ENCODE measurements at places on chromosomes 12 and 14.

DNA sequence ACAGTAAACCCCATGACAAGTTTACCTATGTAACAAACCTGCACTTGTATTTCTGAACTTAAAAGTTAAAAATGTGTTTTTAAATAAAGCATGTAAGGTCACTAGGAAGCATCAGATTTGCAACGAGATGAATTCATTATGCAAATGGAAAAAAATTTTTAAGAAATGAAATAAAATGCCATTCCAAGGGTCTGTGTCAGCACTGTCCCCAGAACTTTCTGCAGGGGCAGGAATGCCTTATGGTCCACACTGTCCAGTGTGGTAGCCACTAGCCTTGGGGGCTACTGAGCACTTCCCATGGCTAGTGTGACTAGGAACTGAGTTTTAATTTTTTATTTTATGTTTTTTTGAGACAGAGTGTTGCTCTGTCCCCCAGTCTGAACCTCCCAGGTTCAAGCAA, 49.2 kb downstream of the HSP90AA1 start:
- DNase-seq: no peak

DNA sequence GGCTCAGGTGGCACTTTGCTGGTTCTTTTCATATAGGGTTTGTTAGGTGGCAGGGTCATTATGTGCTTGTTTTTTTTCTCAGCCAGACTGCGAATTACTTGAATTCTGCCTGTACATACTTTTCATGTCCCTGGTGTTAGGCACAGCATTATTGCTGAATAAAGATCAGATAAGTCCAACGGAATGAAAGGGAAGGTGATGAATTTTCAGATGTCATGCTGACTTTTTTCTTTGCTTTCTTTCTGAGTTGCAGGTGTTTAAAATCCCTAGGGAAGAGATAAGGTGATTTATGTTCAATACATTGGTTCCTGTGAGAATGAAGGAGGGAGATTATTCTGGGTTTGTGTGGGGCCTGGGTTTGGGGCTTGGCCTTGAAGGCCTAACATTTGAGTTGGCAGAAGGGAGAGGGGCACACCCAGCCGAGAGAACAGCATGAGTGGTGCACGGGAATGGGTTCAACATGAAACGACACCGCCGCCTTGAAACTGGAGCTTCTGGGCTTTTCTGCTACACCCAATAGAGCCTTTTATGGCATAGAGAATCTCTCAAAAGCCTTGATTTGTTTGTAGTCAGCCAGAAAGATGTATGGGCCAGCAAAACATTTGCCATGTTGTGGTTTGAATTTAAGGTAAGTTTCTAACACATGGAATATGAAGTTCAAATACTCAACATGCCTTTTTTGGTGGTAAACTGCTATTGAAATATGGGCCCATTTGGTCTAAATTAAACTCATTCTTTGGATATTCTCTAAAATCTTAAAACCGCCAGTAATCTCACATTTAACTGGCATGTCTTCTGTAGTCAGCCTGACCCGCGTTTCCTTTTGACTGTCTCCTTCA, 477.0 kb downstream of the PCNX1 start:
- no peak for DNase-seq

DNA sequence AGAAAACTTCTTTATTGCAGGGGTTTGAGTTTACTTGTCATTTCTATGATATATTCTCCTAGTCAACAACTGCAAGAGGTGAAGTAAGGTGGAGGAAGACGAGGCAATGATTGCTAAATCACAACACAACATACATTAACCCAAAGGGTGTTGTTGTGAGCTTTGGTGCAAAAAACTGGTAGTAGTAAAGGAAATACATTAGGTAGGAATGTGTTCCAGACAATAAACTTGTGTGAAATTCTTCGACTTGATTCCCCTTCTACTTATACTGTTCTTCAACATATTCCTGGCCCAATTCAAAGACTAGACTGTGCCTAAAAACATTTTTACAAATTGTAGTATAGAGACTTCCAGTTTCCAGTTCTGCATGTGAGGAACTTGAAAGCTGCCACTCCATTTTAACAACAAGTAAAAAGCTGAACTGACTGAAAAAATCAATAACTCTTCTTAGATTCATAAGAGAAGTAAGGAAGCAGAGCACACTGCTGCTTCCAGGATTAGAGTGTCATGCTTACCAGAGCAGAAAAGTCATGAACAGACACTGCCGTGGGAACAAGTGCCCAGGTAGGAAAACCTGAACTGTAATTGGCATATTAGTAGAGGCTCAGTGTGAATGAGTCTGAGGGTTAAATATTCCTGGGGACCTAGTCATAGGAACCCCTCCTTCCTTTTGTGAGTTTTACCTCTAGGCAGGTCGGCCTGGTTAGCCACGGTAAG, 22.2 kb downstream of the COX8C start:
- DNase-seq: no peak

GRCh38 chr12:42484996-42485395, 104.5 kb downstream of the PRICKLE1 start:
- DNase-seq: no peak

DNA sequence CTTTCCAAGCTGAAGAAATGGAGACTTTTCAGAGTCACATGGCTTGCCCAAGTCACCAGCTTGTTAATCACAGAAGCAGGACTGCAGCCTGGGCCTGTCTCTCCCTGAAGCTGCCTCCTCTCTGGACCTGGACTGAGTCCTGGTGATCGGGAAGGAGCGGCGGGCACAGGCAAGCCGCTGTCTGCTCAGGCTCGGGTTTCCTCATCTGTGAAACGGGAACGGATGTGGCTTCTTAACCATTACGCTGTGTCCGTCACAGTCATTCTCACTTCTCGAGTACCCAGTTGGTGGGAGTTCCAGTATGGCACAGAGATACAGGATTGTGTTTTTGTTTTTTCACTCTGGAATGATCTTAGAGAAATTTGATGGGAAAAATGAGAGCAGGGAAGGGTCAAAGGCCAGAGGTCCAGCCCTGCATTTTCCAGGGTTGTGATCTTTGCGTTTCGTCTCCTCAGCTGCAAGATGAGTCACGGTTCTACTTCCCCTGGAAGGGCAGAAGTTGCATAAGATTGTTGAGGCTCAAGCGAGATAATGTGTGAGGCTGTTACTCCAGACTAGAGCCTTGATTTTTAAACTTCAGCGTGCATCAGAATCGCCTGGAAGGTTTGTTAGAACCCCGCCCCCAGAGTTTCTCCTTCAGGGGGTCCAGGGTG, 7.6 kb upstream of the LRTM2 start:
- no peak for DNase-seq

- no peak for DNase-seq
Measured at GRCh38 chr12:84290168-84290567, 622.4 kb downstream of the SLC6A15 start.

DNA sequence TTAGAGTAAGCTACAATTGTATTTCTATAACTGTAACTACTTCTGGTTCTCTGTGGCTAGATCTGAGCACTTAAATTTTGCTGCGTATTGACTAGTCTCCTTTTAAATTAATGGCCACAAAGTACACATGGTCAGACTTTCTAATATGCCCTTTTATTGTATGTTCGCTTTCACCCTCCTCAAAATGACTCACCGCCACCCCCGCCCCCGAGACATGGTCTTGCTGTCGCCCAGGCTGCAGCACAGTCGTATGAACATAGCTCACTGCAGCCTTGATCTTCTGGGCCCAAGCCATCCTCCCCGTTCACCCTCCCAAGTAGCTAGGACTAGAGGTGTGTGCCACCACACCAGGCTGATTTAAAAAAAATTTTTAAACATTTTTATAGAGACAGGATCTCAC, 11.8 kb downstream of the MTERF2 start:
- no peak for DNase-seq

GRCh38 chr12:77914081-77914488, 83.4 kb downstream of the NAV3 start:
- no peak for DNase-seq

DNA sequence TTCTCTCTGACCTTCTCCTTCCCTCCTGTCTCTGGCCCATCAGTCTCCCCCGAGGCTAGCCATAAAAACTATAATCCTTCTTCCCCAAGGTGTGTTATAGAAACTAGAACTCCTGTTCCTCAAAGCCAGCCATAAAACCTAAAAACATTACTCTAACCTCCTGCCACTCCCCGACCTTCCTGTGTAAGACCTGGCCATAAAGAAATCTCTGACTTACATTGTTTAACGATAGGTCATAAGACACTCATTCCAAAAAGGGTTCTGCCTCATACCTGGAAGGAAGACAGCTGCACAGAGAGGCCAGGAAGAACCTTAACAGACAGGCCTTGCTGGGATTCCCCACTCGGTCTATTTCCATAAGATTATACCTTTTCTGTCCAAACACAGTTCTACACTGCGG, 70.9 kb upstream of the EEA1 start:
- DNase-seq: no peak

- no peak for DNase-seq
Measured at GRCh38 chr12:106671840-106672239, 89.0 kb downstream of the RFX4 start.

GRCh38 chr12:4177262-4177661, 96.3 kb upstream of the CCND2 start:
- no peak for DNase-seq

GRCh38 chr12:130984183-130985058, 30.7 kb downstream of the ADGRD1 start:
- DNase-seq: no peak

DNA sequence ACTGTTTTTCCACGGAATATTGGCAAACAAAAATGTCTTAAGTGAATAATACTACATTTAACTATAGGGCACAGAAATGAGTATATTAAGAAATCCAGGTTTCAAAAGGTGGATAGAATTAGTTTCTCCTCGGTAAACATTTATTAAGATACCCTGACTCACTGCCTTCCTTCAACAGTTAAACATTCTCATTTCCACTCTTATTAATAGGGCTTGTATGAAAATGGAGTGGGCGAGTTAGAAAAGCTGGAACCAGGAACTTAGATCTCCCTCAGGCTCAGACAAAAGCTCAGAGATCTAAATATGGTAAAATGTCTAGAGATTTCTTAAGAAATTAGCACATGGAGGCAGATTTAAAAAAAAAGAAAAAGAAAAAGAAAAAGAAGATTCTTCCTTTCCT, 78.8 kb downstream of the RMST start:
- DNase-seq: no peak

DNA sequence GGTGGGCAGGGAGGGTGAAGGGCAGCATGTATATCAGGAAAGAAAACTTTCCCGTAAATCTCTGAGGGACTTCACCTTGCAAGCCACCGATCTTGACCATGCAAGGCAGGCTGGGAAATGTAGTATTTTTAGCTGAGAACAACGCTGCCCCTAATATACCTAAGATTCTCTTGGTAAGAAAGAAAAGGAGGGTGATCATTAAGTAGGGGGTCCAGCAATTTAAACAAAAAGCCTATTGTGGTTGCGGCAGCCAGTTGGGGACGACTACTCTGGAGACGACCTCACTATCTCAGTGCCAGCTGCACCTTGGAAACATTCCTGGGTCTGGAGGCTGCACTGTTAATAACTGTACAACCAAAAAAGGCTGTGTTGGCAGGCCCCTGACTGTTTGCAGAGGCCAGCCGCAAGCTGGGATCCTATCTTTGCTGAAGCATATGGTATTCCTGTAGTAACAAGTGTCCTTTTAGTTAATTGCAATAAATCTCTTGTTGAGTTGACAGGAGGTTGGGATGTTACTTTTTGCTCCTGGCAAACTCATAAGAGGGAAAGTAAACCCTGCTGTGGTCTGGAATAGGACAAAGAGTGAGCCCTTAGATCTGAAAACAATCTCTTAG, 6.4 kb downstream of the APOLD1 start:
- DNase-seq: no peak

GRCh38 chr12:46491548-46491947, 119.0 kb upstream of the SLC38A2 start:
- no peak for DNase-seq

DNA sequence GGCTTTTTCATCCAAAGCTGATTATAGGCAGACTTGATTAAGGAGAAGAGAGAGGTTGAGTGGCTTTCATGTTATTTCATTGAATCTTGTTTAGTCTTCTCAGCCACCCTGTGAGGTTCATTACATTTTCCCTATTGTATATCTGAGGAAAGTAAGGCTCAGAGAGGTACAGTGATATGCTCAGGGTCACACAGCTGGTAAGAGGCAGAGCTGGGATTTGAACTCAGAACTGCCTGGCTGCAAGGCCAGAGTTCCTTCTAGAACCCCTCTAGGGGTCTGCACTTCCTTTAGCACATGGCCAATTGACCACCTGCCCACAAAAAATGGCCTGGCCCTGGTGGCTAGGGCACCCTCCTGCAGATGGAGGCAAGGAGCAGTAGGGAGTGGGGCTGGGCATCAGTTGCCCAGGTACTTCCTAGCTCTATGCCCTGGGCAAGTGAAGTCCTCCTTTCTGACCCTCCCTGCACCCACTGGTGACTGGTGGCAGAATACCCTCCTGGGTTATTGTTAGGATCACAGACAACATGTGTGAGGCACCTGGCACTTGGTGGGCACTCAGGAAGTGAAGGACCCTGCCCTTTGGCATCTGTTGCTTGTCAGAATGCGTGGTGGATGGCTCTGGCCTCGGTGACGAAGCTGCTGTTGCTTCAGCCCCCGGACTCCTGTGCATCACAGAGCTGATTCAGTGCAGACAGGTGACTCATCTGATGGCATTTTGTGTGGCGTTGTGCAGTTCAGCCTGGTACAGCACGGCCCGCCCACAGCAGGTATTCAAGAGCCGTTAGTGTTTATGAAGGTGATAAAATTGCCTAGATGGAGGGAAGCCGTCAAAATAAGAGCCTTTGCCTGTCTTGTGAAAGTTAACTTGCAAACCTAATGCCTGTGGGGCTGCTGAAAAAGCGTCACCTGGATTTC, 115.8 kb downstream of the SLC25A47 start:
- no peak for DNase-seq

GRCh38 chr14:25884657-25885056, 713.2 kb downstream of the NOVA1 start:
- DNase-seq: no peak

DNA sequence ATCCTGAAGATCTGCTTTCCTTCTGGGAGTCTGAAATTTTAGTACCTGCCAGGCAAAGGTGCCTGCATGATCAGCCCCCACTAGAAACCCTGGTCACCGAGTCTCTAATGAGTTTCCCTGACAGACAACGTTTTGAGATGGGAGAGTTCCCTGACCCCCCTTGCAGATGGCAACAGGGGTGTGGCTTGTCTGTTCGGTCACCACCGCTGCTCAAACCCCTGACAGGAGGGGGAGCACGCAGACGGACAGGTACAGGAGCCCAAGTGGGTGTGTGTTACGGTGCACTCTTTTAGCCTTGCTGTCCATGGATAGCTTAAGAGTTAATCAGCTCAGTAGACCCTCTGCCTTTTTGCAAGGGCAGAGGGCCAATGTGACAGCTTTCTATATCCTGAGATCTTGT, 19.3 kb upstream of the CDKN3 start:
- no peak for DNase-seq

- DNase-seq: no peak
Measured at GRCh38 chr12:50599366-50600095, 94.7 kb downstream of the DIP2B start.

- no peak for DNase-seq
Measured at GRCh38 chr12:106195621-106196027, 52.2 kb downstream of the CKAP4 start.

GRCh38 chr12:32609966-32610365, 69.1 kb upstream of the DNM1L start:
- DNase-seq: no peak

DNA sequence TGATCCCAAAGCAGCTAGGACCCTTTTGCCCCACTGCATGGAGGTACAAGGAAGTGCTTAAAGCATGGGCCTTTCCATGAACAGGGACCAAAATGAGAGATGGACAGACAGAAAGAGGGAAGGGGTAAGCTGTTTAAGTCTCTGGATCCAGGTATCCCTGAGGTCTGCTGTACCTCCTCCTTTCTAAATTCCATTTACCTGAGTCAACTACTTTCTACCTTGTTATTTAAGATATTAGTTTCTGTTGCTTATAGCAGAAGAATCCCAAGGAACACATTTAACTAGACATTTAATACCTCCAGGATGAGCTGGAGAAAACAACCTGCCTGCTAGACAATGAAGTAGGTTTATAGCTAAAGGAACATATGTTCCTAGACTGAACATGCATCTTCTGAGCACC, 157.6 kb upstream of the TMCC3 start:
- no peak for DNase-seq
